Mucosa of descending colon (tissue), 3 donors: ENCODE measurements at places on chromosomes 12 and 14. TPM values are rescaled to one million over a fixed set of nuclear protein-coding genes. Genes with fewer than 3 reads are reported as not detected.
A peak's percentile ranks its signal among the peaks of the same experiment; 100 is the strongest.

DNA sequence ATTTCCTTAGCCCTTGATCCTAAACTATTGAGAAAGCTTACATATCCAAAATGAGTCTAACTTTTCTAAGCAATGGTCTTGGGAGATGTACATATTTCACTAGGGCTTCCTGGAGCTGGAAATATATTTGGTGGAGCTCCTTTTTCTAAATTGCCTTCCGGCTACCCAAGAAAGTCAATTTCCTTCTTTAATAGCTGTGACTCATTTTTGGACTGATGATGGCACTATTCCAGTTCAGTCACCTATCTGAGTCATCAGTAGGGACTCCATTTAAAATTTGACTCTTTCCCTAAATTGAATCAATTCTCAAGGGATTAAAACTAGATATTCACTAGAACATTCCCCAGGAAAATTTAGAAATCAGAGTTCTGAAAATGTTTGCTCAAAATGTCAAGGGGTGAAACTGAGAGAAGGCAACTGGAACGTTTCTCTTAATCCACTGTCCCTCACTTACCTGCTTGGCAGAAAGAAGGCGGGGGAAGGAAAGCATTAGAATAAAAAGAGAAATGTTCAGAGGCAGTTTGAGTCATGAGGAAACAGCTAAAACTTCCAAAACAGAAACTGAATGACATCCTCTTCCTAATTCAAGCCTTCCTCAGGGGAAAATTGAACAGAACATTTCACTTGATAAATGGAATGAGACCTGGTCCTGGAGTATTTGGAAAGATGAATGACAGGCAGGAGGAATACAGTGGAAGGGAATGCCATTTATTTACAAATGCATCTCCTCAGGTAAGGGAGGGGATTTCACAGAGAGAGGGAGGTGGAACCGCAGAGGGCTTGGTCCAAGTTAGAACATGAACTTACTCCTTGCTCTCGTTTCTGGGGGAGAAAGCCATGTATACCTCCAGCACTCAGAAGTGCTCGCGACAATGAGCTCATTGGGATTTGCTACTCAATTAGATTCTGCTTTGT lies 91.2 kb downstream of the RGS6 start:
- DNase-seq, result no peak

DNA sequence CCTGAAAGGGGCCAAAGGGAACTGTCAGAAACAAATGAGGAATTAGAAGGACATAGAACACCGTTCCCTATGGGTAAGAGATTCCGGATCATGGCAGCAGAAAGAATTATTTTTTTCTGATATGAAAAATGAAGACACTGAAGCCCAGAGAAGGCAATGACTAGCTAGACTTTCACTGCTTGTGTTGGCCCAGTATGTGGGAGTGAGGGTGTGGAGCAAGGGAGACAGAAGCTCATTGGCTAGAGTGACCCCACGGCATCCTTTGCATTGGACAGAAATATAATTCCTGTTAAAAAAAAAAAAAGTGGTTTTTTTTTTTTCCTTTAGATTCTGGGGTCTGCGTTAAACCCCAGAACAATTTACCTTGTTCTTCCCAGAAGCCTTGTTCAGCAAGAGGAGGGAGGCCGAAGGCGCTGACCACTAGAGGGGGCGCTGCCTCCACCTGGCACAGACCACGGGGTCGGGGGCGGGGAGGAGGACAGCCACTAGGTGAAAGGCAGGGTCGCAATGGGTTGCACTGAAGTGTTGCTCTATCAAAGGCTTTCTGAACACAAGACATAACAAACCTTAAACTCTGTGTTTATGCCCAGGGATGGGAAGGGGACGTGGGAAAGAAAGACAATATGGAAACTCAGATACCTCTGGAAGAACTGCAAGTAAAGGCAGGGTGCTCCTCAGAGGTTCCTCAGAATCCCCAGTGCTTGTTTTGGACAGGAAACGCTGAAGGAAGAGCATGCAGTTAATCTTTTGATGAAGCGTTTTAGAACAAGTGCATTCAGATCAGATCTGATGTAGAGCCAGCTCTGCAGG lies 156.8 kb downstream of the KCNA5 start:
- peak; percentile 69 for DNase-seq

- DNase-seq, result no peak
Measured at GRCh38 chr14:28088125-28088524, 678.5 kb upstream of the FOXG1 start.

GRCh38 chr14:69685716-69686115 lies 74.3 kb downstream of the SUSD6 start:
- peak; percentile 74 for DNase-seq

The KCNH3 gene
- total RNA-seq, result 0.19 TPM

The ACVR1B gene
- 95.7 TPM for total RNA-seq

GRCh38 chr12:45458854-45459807 lies 243.2 kb downstream of the ANO6 start:
- DNase-seq, result no peak

The BATF gene
- total RNA-seq, result 3.0 TPM

- DNase-seq, result peak; percentile 40
Measured at GRCh38 chr12:15274561-15274967, 47.7 kb upstream of the PTPRO start.

The PPM1H gene
- 5.8 TPM for total RNA-seq

DNA sequence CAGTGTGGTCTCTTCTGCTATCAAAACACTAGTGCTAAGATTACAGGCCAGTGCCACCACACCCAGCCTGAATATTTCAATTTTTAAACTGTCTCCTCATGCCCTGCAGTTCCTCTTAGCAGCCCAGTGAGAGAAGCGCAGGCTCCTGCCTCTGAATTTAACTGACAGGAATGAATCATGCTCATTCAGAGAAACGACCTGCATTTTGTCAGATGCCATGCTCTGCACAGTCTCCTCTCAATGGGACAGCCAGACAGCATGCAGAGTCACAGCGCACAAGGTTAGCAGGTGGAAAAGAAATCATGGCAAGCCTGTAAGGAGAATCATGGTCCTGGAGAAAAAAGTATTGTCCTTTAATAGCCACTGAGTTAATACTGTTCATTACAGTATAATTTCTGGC lies 691.0 kb upstream of the SEL1L start:
- DNase-seq, result no peak

- DNase-seq, result no peak
Measured at GRCh38 chr12:113650476-113650875, 178.8 kb upstream of the LHX5 start.

DNA sequence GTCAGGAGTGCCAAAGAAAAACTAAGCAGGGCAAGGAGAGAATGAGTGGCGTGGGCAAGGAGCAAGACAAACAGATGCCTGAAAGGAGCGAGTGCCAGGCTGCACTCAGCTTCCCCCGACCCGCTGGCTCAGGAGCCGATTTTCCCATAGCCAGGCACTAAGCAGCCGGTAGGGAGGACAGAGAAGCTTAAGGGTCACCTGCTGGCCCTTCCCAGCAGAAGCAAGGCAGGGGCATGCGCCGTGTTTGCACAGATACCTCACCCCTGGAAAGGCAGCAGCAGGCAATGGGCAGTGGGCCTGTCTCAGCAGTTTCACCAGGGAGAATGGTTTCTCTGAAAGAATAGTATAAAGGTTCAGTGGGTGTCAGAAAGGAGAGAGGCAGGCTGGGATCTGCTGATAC lies 104.9 kb upstream of the FKBP4 start:
- no peak for DNase-seq

The SELPLG gene
- 6.0 TPM for total RNA-seq

GRCh38 chr12:47757840-47758583 lies 668 bp downstream of the RAPGEF3 start:
- DNase-seq, result peak; percentile 64

- DNase-seq, result no peak
Measured at GRCh38 chr12:13609894-13610679, 371.3 kb downstream of the GRIN2B start.

GRCh38 chr12:63317286-63317846 lies 166.4 kb upstream of the AVPR1A start:
- DNase-seq, result no peak

The LBHD2 gene
- not detected for total RNA-seq

The TAS2R9 gene
- total RNA-seq, result not detected

The NEMP1 gene
- 6.3 TPM for total RNA-seq

The LUM gene
- 68.5 TPM for total RNA-seq

- DNase-seq, result no peak
Measured at GRCh38 chr12:90896164-90896563, 58.8 kb downstream of the CCER1 start.

The CIROP gene
- total RNA-seq, result 0.13 TPM

The RNU4-1 gene
- total RNA-seq, result 2,217 TPM

DNA sequence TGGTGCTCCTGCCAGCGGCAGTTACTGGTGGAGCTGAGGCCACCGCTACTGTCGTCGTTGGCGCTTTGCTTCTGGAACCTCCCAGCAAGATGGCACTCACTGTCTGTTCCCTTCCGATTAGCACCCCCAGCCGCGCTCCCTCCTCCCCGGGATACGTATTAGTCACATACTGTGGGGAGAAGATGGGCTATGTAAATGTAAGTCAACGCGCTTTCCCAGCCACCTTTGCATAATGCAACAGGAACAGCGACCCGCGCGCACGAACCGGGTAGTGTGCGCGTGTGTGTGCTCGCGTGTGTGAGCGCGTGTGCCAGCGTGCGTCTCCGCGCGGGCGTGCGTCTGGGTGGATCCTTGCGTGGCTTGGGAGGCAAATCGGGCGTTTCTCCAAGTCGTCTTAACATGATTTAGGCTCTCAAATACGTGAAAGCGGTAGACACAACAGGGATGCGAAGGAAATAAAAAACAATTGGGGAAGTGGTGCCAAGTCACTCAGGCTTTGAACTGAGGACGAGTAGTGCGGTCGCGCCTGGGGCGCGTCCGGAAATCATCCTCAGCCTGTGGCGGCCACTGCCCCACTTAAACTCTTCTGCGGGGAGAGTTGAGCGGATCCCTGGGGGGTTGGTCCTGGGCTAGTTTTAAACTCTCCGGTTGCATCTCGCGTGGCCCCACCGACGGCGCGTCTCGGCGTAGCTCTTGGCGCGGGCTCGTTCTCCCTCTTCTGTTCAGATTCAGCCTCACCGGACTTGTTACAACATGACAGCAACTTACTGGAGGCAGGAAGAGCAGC lies 1.8 kb downstream of the FLRT2 start:
- DNase-seq, result peak; percentile 66

The PPP4R4 gene
- 0.13 TPM for total RNA-seq

The GALNT16 gene
- 6.4 TPM for total RNA-seq

The SPTB gene
- 1.4 TPM for total RNA-seq

The AMN1 gene
- 3.1 TPM for total RNA-seq

DNA sequence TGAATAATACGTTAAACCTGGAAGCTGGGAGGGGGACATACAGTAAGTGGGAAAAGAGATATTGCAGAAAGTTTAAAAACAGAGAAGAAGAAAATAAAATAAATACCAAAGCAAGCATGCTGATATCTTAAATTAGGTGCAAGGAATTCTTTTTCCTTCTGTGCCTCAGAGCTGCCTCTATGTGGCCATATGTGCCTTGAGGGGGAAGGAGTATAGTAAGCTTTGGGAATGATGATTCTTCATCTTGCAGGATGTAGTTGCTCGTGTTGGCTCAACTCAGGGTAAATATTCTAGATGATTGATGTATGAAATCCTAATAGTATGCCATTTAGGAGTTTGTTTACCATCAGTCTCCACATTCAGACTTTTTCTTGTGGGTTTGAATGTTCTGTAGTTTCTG lies 251.4 kb downstream of the RGS6 start:
- DNase-seq, result no peak

DNA sequence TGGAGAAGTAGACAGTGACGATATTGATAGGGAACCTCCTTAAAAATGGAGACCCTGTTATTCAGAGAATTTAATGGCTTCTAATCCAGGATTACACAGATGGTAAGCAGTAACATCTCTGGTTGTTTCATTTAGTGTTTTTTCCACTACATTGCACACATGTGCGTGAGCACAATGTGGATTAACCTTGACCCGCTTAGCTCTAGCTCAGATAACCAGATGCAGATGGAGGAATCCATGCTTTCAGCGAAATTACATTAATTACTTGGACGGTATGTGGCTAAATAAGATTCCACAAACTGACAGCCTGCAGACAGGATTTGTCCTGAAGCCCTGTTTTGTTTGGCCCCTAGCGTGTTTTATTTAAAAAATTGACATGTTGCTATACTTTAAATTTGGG lies 378.4 kb downstream of the CCDC91 start:
- DNase-seq, result no peak

DNA sequence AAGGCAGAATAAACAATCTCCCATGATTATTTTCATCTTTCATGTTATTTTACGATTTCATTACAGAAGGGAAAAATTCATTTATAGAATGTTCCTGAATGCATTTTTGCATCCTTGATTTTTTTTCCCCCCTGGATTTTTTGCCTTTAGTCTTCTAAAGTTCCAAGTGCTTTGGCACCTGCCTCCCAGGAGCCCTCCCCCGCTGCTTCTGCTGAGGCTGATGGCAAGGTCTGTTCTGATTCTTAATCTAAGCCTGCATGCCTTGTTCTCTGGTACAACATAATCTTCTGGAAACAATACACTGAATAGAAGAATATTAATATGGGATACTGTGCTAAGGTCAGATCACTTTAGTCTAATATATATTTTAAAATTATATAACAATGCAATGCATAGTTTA lies 18.0 kb downstream of the YARS2 start:
- DNase-seq, result no peak

- DNase-seq, result no peak
Measured at GRCh38 chr14:56198438-56198837, 80.2 kb downstream of the PELI2 start.

DNA sequence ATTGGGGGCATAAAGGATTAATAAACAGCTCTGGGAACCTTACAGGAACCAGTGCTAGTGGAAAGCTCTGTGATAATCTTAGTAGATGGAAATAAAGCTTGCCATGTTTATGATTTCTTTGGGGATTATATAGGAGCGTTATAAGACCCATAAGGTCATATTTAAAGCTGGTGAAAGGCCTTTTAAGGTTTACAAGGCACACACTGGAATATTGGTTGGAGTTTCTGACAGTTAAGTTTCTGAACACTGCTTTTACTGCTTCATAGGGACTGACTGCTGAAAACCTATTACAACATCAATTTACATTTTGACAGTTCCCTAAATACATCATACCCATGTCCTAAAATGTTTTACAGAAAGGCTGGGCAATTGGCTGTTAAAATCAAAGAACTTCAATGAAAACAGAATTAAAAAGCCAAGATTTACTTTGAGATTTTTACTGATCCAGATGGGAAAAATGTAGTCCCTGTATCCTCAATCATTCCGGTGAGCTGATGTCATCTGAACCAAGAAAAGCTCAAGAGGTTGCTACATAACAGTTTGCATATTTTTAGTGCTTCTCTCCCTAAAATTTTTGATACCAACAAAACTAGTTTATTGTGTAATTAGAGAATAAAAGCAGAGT lies 153.7 kb upstream of the IGF1 start:
- DNase-seq, result no peak

DNA sequence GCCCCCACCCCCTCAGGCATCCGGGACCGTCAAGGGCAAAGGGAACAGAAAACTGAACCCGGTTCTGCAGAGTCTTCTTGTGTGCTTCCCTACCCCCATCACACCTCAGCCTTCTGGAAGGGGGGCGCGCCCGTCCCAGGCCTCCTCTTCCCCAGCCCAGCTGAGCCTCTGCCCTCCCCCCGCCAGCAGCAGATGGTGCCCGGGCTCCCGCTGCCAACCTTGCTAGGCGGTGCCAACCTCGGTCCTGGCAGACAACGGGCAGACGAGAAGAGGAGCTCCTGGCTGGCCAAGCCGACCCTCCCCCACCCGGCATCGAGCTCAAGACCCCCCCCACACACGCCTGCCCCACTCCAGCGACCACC lies 8.7 kb downstream of the STAC3 start:
- DNase-seq, result peak; percentile 71

- no peak for DNase-seq
Measured at GRCh38 chr12:31558521-31558920, 32.4 kb downstream of the DENND5B start.

- no peak for DNase-seq
Measured at GRCh38 chr12:105935106-105935505, 203.6 kb downstream of the NUAK1 start.
